Fibroblast of villous mesenchyme (primary cell): ENCODE measurements at places on chromosomes 4 and X. TPM values are rescaled to one million over a fixed set of nuclear protein-coding genes. Genes with fewer than 3 reads are reported as not detected.

Gene KLHL13
- total RNA-seq: 0.97 and 1.3 TPM in 2 replicates

Gene ZNF732
- 0.43 and 0.64 TPM in 2 replicates for total RNA-seq

Gene NKX3-2
- under 0.01 and 0.32 TPM in 2 replicates for total RNA-seq

DNA sequence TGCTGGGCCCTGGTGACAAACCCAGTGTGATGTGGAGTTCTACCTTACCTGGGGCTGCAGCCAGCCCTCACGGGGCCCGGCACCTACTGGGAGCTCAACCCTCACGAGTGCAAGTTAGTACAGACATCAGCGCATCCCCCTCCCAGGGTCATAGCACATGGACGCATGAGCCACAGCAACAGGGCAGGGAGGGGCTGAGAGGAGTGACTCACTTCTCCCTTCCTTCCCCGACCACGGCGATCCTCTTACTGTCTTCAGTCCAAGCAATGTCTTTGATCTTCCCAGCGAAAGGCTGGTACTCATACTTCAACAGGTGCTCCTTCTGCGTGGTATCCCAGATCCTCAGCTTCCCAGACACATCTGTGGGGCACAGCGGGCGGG lies 17.8 kb downstream of the WDR1 start:
- peak; percentile 51 for DNase-seq

DNA sequence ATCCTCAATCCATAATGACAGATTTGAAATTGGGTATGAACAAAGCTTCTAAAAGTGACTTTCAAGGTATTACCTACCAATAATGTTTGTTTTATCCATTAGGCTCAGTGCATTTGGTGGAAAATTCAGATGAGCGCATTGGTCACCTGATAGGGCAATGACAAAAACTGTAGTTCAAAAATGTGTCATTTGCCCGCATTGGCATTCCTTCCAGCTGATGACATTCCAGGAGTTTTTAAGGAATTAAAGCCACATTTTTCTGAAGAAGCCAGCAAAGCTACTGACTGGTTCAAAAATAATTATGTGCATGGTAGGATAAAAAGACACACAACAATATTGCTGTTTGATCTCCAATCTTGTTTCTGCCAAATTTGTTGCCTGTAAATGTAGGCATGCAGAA lies 473.4 kb upstream of the CPEB2 start:
- DNase-seq: no peak

DNA sequence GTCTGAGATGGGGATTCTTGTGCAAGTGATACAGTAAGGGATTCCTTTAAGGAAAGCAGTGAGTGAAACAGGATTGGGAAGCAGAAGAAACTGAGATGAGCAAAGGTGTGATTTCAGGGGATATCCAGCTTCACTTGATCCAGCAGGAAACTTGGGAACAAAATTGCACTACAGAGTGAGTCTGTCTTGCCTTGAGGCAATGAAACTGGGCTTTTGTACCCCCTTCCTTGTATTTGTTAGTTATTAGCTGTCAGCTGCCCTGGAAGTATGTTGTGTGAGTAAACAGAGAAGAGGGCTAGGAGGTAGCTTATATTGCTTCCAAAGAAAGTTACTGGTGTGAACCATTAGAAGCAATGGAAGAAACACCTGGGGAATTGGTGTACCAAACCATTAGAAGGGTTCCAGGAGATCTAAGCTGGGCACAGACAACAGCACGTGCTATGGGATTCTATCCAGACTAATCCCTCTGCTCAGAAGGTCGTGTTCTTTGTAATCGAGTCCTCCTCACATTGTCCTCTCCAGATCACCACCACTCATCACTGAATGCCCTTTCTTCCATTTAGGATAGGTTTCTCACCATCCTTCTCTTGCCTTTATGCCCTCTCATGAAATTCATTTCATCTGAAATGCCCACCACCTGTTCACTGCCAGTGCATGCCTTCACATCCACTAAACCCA lies 76.0 kb downstream of the PDLIM5 start:
- DNase-seq: no peak

DNA sequence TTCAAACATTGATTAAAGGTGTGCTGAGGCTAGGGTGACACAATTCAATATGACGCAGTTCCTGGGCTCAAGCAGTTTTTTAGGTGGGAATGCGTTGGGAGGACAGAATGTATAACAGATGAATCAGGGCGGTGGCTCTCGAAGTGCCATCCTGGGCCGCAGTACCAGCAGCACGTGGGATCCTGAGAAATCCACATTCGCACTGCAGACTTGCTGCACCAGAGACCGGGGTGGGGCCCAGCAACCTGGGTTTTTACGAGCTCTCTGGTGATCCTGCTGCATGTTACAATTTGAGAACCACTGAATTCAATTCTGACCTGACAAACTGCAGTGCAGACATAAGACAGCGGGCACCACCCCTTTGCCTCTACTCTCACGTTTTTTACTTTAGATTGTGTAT lies 30.4 kb downstream of the FAM149A start:
- no peak for DNase-seq

DNA sequence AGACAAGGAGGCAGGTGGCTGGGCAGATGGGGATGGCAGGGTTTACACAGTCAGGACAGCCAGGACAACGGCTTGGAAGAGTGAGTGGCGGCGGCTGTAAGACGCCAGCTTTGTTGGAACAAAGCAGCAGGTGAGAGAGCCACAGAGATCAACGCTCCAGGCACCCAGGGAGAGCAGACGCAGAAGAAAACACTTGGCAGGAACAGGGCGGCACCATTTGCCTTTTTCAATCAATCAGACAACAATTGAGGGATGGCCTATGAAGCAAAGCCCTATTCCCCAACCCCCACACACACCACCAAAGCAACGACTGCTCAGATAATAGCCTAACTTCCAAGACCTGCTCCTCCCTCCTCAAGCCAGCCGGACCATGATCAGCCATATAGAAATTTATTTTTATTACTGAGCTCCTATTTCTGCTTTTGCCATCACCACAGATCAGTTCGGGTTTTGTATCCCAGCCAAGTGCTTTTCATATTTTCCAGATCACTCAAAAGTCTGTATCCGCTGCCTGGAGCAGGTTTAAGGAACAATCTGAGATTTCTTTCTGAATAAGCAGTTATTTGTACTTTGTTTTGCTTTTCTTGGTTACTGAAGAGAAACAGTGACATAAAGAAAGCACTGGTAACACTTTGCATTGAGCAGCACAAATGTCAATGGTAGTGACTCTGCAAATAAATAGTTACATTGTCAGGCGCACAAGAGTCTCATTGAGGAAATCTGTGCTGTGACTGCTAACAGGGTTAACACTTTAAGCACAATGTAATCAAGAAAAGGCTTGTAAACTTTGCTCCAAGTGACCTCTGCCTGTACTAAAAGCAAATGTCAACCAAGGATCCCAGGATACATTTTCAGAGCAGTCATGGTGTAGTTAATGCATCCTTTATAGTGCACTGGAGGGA lies 81.8 kb upstream of the RBPJ start:
- peak; percentile 46 for DNase-seq

DNA sequence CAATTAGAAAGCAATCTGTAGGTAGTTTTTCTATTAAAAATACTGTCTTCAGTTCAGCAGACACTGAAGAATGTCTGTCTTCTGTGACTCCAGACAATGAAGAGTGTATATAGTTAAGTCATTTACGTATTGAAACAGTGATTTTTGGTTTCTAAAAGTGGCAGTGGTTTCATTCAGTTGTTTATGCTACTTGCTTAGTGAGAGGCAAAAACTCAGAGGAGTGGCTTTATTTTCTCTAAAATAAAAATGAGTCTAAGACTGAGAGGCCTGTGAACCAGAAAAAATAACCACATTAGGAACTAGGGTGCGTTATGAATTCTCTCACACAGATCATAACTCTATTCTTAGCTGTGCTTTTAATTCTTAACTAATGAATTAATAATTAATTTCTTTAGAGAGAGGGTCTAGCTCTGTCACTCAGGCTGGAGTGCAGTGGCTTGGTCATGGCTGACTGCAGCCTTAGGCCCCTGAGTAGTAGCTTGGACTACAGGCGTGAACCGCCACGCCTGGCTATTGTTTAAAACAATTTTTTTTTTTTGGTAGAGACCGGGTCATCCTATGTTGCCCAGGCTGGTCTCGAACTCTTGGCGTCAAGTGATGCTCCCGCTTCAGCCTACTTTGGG lies 31.4 kb downstream of the FREM3 start:
- no peak for DNase-seq

DNA sequence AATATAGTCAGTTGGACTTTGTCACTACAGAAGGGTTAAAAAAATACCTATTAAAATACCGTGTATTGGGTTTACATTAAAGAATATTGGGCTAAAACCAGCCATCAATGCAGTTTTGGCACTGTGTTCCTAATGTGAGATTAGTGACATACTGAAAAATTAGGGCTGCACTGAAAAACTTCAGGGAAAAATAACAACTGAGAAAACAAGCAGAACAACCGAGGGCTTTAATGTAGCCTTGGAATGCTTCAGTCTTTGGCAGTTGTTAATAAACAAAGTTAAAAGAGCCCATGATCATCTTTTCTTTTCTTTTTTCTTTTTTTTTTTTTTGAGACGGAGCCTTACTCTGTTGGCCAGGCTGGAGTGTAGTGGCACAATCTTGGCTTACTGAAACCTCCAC lies 12.4 kb downstream of the STAG2 start:
- DNase-seq: no peak

DNA sequence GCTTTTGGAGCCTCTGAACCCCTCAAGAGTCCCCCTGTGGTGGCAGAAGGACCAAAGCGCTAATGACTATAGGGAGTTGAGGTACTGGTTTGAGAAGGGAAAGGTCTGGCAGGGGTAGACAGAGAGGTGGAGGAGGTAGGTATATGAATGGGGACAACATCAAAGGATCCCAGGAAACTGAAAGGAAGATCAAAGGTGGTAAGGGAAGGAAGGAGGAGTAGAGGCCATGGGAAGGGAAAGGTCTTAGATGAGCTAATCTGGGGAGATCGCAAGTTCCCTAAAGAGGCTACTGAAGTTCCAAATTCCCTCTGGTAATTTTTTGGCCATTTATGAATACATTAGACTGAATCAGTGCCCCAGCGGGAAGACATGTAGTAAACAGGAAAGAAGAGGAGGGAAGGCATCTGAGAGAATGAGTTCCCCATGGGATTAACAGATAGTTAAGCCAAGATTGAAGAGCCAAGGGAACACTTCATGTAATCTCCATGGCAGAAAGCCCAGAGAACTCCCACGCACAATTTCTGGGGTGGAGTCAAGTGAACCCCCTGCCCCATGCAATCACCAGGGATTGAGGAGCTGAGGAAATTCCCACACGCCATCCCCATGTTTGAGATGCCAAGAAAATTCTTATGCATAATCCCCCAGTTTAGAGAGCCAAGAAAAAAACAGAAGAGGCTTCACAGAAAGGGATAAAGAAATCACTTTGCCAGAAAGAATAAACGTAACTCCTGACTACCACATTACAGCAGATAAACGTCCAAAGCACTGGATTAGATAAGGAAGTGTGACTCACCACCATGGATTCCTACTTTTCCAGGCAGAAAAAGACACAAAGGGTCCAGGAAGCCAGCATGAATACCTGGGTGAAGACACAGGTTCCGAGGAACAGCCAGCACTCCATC lies 25.8 kb downstream of the ZNF630 start:
- peak; percentile 93 for DNase-seq
